ENCODE measurements at places on chromosomes 2 and 18.

DNA sequence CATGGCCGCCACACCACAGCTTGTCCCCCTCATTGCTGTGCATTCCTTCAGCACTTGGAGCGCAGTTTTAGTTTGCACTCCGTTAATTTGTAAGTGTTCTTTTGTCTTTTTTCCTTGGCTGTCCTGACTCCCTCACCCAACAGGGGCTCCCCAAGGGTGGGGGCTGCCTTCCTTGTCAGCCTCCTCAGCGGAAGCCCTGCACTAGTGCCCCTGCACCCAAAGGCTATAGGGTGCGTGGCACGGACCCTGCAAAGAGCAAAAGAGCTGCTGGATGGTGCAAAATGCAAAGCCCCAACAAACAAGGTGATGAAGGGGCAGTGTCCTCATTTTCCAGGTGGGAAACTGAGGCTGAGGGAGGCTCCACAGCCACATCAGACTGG, 46.8 kb downstream of the EMX1 start:
- no peak for DNase-seq

DNA sequence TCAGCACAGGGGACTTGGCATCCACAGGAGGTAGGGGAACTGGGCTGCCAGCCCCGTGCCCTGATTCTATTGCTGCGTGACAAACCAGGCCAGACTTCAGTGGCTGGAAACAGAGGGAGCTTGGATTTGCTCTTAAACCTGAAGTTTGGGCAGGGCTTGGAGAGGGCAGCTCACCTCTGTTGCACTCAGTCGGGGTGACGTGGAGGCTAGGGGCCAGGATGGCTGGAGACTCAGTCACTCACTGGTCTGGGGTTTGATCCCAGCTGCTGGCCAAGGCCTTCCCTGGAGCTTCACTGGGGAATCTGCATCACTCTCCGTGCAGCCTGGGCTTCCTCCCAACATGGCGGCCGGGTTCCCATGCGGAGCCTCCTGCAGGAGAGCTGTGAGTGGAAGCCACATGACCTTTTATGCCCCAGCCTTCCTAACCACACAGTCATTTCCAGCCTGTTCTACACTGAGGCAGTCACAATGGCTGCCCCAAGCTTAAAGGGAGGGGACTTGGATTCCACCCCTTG, 175.2 kb upstream of the HDAC4 start:
- DNase-seq: no peak

DNA sequence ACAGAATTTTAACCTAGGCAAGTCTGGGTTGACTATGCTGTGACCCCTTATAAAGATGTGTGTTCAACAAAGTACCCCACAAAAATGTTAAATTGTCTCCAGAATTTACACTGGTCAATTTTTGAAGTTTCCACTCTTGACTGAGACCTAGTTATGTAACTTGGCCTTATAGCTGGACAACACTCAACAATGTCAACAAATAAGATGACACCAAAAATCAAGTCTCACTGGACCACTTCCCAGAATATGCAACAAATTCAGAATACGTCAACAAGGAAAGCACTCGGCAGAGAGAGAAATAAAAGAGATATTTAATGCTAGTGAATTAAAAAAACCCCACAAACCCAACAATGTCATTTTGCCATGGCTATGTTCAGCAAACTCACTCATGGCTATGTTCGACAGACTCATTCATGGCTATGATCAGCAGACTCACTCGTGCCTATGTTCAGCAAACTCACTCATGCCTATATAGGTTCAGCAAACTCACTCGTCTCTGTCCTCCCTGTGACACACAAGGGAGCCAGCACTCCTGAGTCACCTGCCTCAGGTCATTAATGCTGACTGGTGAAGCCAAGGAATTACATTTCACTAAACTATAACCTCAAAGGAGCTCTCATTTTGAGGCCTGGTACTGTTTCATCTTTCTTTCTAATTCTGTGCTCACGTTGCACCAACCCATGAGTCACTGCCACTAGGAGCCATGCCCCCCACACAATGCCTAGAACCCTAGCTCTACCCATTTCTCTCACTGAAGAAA, 72.7 kb downstream of the PTPN2 start:
- no peak for DNase-seq

DNA sequence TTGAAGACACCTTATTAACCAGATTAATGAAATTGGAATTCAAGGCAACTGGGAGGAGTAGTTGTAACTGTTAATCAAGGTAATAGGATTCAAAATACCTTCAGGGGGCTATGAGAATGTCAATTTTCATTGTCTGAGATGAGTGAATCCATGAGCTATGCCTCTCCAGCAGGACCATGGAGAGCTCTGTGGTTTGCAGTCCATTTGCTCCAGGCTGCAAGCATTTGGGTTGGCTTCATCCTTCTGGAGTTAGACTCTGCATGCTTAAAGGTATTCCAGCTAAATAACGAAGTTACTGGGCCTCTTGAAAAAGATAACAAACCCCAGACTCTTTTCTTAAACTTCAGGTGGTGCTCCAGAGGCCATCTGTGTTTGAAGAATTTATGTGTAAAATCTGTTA, 207.1 kb upstream of the SLC8A1 start:
- no peak for DNase-seq

DNA sequence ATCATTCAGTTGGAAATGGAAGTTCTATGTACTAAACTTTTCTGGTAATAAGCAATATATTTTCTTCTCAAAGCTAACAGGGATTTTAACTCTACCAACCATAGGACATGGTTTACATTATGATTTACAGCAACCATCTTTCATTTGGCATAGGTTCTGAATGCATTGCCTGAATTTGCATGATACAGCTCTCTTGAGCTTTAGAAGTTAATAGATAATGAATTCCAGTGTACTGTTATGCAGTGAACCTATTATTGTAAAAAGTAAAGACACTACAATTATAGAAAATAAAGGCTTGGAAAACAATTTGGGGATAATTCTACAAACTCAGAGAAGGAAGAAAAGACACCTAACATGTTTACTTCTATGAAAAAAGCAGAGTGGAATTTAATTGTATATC, 182.0 kb downstream of the GRB14 start:
- DNase-seq: no peak

DNA sequence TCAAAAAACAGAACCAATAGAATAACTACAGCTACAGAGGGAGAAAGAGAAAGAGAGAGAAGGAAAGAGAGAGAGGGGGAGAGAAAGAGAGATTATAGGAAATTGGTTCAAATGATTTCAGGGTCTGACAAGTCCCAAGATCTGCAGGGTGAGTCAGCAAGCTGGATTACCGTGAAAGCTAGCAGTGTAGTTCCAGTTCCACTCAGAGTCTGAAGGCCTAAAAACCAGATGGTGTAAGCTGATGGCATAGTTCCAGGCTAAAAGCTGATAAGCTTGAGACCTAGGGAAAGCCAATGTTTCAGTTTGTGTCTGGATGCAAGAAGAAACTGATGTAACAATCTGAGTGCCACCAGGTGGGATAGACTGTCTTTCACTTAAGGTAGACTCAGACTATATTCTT, 397.7 kb downstream of the TRIB2 start:
- no peak for DNase-seq

DNA sequence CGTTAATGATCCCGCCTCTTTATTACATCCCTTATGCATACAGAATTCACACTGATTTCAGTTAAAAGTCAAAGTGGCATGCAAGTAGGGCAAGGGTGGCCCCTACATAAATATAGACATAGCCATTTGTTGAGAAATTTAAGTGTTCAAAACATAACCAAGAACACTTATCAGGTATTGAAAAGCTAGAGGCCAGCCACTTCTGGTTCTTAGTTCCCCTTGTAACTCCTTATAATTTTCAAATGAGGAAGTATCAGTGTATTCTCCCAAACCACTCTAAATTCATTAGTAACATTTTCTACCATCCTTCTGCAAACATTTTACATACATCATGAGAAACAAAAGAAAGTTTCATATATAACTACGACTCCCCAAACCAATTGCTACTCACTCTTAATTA, 5.8 kb upstream of the ARL5A start:
- DNase-seq: no peak

DNA sequence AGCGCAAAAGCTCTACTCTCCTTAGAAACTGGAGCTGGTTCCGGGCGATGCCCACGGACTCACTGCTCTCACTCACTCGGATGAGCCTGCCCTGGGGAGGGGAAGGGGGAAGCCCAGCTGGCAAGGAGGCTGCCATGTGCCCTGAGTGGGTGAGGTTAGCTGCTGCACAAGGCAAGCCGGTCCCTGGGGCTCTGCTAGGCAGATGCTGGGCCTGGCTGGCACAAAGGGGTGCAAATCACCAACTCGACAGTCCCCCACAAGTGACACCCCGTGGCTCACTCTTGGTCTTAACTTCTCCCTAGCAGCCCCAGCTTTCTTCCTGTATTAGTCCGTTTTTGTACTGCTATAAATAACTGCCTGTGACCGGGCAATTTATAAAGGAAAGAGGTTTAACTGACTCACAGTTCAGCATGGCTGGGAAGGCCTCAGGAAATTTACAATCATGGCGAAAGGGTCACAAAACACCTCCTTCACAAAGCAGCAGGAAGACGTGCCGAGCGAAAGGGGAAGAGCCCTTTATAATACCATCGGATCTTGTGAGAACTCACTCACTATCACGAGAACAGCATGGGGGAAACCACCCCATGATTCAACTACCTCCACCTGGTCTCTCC, 33.2 kb downstream of the ADCY3 start:
- no peak for DNase-seq

- no peak for DNase-seq
These were observed 91.9 kb downstream of the MRPS9 start for GRCh38 chr2:105129722-105130232.

DNA sequence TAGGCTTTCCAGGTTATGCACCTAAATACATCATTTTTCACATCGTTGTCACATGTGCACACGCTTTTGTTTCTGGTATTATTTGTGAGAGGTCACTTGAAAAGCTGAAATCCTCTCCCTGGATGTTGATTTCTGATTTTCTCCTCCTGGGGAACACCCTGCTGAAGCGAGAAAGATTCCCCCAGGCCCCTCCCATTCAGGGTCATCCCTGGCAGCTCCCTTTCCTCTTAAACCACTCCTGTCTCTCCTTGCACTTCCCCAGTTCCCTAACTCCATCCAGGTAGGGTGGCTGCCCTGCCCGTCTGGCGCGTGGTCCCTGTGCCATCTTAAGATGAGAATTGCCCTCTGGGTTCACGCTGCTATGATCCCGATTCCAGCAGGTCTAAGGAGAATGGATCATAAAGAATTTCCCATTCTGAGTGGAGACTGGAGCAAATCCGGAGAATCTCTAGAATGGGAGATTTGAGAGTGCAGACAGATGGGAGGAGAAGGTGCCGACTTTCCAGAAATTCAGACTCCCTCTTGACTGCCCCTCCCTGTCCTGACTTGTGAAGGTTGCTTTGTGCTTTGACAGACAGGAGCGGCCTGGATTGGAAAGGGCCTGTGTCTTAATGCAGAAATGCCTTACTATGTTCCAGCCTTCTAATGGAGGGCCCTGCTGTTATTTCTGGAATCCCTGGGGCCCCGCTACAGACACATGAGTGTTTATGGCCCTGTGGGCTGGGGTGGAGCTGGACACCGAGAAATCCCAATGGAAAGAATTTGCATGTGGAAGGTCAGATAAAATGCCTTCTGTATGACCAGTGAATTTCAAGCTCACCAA, 1.3 kb upstream of the YWHAQ start:
- DNase-seq: no peak

- no peak for DNase-seq
These were observed 886.2 kb upstream of the NRXN1 start for GRCh38 chr2:51918113-51918512.

- no peak for DNase-seq
These were observed 94.2 kb downstream of the TPGS2 start for GRCh38 chr18:36734596-36734995.

- no peak for DNase-seq
These were observed 65.1 kb upstream of the TGIF1 start for GRCh38 chr18:3384664-3385563.

GRCh38 chr2:2570871-2571270, 239.8 kb upstream of the MYT1L start:
- DNase-seq: no peak

DNA sequence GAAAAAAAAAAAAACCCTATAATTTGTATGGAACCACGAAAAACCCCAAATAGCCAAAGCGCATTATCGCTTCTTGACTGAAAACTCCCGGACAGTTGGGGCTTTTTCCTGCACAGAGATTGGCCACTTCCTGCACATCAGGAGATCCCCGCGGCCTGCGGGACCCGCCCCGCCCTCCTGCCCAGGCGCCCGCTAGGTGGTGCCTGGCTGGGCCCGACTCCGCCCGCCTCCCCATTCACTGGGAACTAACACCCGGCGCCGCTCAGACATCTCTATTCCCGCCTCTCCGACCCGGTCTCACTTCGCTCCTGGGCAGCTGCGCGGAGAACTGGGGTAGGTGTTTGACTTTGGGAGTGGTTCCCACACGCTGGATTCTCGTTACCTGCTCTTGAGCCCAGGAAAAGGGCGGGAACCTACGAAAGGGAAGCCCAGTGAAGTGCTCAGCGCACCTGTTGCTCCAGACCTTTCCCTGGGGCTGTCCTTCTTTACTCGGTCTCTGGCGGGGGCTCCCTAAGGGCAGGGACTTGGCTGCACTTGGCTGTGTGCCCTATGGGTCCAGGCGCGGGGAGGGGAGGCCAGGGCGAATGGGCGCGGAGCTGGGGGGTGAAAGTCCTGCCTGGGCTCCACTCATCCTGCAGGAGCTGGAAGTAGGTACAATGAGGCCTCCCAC, at the start of gene HMSD:
Gene HMSD, plus strand, starts transcription at position 234 of the 670 bp plus-strand sequence. CDS start 4,155 bp downstream, outside the sequence.
- peak; percentile 67 for DNase-seq

DNA sequence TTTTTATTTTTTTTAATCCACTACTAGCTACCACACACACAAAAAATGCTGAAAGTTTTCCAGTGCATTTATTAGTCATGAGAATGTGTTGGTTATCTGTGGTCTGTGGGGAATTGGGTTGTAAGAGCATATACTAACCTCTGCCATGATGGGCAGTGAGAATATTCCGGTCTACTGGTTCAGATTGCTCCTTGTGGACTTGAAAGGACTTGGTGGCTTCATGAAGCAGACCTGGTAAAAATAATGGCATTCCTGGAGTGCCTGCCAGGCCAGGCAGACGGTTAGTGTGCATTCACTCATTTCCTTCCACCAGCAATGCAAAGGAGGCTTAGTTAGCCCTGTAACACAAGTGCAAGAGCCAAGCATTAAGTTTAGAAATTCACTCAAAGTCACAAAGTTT, 150.8 kb downstream of the THSD7B start:
- no peak for DNase-seq

GRCh38 chr2:57479981-57480380, 566.6 kb upstream of the VRK2 start:
- no peak for DNase-seq

DNA sequence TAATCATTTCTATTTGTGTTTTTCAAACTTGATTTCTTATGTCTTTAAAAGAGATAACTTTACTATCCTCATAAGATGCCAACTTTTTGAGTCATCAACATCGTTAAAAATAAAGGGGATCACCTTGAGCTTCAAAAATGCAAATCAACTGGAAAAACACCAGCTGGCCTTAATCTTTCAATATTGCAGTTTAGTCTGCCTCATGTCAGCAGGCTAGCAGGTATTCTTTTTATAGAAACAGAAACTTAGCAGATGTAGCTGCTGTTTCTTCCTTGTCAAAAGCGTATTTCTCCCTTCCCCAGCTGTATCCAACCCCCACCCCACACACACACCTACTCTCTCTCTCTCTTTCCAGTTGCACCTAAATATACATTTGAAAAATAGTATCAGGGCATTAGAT, 154.1 kb upstream of the ZNF804A start:
- DNase-seq: no peak

GRCh38 chr2:8249141-8249540, 432.7 kb upstream of the ID2 start:
- DNase-seq: peak; percentile 58

GRCh38 chr2:233492078-233492477, 74.5 kb downstream of the USP40 start:
- DNase-seq: no peak
